ENCODE measurements at places on chromosomes 6 and 20.
A peak's percentile ranks its signal among the peaks of the same experiment; 100 is the strongest.

DNA sequence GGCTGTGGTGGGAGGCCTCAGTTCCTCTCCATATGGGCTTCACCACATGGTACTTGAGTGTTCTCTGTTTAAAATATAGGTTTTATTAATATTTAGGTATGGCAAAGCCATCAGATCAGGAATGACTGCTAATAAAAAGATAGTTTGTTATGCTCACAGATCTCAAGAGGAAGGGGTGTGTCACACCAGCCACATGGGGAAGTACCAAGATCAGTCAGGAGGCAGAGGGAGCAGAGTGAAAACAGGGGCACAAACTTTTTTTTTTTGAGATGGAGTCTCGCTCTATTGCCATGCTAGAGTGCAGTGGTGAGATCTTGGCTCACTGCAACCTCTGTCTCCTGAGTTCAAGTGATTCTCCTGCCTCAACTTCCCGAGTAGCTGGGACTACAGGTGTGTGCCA is 92.1 kb upstream of the GCM1 start:
- peak; percentile 39 for DNase-seq

- no peak for DNase-seq
Observed at GRCh38 chr6:109498052-109498451, 15.0 kb upstream of the ZBTB24 start.

- no peak for DNase-seq
Observed at GRCh38 chr20:37869334-37869861, 33.5 kb upstream of the VSTM2L start.

DNA sequence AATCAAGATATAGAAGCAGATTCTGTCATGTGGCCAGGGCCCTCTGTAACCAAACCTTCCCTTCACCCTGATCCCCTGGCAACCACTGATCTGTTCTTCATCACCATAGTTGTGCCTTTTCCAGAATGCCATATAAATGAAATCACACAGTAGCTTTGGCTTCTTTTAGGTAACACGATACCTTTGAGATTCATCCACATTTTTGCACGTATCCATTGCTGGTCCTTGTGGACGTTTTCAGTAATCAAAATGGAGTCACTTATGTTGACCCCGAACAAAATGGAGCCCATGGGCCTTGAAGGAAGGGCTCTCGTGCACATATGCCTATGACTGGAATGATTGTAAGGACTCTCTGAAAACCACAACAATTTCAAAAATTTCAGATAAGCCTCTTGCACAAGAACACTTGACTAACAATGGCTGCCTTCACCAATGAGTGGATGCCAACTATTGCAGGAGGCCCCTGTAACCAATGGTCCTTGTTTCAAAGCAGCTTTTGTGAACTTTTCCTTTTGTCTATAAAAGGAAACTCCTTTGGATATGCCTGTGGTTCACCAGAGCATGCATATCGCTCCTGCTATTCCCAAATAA is 84.3 kb upstream of the RALY start:
- no peak for DNase-seq

DNA sequence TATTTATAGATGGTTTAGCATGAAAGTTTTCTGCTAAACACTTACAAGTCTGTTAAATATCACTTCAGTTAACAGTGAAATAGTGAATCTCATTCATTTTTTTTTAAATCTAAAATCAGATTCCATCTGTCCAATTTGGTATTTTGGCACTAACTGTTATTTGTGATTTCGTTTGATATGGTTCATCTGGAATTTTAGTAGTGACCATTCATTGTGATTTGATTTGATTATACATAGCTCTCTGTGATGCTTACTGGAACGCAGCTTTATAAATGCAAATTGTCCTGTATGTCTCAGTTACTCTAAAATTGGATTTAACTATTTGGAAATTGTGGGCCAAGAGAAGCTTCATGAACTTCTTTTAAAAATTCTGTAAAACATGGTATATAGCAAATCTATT is 571.5 kb downstream of the EYS start:
- no peak for DNase-seq

GRCh38 chr6:119423996-119424395 is 74.4 kb upstream of the MAN1A1 start:
- no peak for DNase-seq

GRCh38 chr6:14134211-14134910 is 16.8 kb downstream of the CD83 start:
- no peak for DNase-seq

GRCh38 chr6:837380-837779 is 144.4 kb upstream of the EXOC2 start:
- DNase-seq = no peak

- DNase-seq = no peak
Observed at GRCh38 chr6:17967668-17968518, 19.5 kb downstream of the KIF13A start.

GRCh38 chr6:3831761-3832530 is 17.2 kb upstream of the FAM50B start:
- no peak for DNase-seq

GRCh38 chr20:50578061-50578777 is 68.0 kb downstream of the PTPN1 start:
- no peak for DNase-seq

DNA sequence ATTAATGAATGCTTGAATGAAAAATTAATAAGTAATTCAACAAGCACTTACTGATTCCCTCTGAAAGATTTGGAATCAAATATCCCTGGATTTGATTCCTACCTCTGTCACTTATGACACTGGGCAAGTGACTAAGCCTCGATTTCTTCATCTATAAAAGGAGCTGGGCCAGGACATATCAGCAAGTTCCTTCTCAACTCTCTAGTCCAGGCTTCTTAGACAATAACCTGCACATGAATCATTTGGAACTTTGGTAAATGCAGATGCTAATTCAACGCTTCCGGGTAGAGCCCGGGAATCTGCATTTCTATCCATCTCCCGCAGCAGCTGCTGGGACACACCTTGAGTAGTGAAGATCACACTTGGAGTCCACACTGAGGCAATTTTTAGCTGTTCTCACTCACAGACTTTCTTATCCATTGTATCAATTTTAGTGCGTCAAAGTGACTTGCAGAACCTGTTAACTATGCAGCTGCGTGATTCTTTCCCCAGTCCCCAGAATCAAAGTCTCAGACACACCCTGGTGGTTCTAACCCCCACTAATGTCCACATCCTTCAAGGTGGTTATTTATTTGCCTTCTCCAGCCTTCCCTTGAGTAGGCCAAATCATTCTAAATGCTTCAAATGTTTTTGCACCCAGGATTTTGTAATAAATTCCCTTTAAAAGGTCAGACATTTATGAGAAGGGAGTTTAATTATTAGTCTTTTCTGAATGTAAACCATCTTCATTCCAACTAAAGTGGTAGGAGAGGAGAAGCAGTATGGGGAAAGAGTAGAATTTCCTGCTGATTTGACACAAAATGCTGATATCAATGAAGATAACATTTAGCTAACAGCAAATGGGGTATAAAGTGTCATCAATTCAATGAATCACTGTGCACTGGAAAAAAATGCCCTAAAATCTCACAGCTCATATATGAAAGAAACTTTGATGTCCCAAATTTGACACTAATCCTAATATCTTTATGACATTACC is 26.0 kb upstream of the CCND3 start:
- no peak for DNase-seq

GRCh38 chr6:53878808-53879207 is 84.0 kb downstream of the LRRC1 start:
- no peak for DNase-seq

DNA sequence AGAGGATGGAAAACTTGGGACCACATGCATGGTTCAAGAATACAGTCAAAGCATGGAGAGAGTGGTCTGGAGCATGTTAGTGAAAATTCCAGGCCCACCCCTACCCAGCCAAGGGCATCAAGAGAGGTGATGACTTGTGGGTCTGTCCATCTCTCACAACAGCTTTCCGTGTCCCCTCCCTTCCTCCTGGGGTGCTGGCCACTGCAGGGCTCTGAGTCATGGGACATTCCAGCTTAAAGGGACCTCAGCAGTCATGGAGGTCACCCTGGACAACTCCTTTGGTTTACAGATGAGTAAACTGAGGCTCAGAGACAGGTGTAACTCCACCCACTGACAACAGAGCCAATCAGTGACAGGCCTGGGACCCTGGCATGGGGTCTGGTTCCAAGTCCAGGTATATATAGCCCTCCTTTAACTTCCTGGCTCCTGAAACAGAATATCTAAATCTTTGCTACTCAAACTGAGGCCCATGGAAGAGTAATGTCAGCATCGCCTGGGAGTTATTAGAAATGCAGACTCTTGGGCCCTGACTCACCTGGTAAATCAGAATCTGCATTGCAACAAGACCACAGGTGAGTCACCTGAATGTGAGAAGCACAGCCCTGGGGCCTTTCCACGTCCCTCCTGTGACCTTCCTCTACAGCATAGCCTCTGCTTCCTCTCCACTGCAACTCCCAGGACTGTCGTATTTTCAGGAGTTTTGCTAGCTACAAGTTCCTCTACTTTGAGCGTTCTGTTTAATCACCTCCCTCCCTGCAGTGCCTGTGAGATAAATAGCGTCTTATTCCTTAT is 170.2 kb downstream of the ZDHHC14 start:
- no peak for DNase-seq

- DNase-seq = no peak
Observed at GRCh38 chr6:73782911-73783310, 86.9 kb downstream of the CD109 start.

- no peak for DNase-seq
Observed at GRCh38 chr20:49203011-49203410, 14.9 kb upstream of the STAU1 start.

- DNase-seq = no peak
Observed at GRCh38 chr20:8509809-8510208, 377.7 kb downstream of the PLCB1 start.

DNA sequence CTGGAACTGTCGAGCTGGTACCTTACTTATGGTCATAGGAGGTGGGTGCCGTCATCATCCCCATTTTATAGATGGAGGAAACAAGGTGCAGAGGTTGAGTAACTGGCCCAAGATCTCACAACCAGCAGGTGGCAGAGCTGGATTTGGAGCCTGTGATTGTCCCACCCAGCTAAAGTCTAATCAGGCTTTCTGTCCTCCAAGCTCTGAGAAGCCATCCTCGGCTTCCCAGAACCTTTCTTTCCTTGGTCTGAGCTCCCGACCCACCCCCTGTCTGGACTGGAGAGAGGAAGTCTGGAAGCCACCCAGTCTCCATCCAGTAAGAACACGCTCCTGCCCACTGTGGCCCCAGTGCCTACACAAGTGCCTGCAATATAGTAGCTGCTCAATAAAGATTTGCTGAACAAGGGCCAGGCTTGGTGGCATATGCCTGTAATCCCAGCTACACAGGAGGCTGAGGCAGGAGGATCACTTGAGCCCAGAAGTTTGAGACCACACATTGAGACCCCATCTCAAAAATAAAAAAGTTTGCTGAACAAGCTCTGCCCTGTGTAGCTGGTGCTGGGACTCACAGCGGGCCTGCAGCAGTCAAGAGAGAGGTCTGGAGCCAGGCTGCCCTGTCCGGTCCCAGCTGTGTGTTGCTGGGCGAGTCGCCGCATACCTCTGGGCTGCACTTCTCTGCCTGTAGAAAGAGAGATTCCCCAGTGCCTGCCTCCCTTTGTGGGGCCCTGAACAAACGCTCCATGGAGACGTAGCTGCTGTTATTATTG is 32.5 kb upstream of the DLGAP4 start:
- DNase-seq = peak; percentile 9

- DNase-seq = no peak
Observed at GRCh38 chr6:54135665-54136369, 24.6 kb downstream of the MLIP start.

GRCh38 chr6:35719404-35719829 is 17.4 kb upstream of the ARMC12 start:
- DNase-seq = peak; percentile 15

GRCh38 chr20:25282796-25283195 is 34.9 kb downstream of the PYGB start:
- DNase-seq = no peak

GRCh38 chr20:36440370-36441026 is 100.8 kb upstream of the MYL9 start:
- DNase-seq = no peak

- no peak for DNase-seq
Observed at GRCh38 chr6:168384045-168385036, 56.6 kb upstream of the SMOC2 start.

DNA sequence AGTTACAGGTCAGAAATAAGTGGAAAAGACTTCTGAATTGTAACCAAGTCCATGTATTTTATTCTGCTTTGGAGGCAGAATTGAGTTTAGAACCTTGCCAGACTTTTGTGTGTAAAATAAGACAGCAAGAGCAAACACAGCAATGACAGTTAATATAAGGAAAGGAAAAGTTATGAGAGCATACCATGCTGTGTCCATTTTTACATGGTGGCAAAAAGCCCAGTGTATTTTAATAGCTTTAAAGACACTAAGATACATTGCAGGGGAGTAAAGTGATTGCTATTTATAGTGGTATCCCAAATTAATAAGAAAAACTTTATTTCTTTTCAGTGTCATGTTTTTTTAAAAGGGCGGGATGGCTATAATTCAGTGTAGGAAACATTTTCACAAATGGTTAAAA is 45.2 kb downstream of the CDC5L start:
- DNase-seq = no peak

DNA sequence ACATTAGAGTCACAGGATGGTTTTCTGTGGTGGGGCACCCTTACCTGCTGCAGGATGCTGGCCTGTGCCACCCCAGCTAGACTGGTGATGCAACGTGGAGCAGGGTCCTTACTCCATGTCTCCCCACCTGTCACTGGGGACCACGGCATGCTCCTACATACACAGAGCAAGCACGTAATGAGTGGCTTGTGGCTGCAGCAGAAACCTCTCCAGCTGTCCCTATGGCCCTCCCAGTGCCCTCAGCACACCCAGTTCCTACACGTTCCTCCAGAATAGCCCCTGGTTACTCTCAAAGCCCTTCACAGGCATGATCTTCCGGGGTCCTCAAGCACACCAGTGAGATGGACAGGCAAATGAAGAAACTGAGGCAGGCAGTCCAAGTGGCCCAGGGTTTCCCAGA is 3.2 kb upstream of the LSM14B start:
- DNase-seq = no peak

DNA sequence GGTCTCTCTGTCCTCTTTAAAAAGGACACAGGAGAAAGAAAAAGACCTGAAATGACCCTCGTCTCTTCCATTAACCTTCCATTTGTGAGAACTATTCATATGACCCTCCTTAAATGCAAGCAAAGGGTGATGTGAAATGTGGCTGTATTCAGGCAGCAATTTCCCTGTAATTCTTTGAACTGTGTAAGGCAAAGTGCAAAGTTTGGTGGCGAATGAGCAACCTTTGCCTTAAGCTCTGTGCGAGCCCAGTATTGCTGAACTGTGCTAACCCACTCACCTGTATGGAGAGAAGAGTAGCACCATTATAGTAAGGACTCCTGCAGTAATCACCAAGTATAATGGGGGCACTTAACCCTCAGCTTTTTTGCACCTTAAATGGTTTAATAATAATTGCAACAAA is 223.4 kb downstream of the PLCB1 start:
- DNase-seq = no peak

Data from CD4-positive, alpha-beta T cell treated with Interleukin-17A for 4 hours (primary cell).